Right hindlimb (tissue), 1 donor: ENCODE measurements at places on chromosomes 4 and X.

DNA sequence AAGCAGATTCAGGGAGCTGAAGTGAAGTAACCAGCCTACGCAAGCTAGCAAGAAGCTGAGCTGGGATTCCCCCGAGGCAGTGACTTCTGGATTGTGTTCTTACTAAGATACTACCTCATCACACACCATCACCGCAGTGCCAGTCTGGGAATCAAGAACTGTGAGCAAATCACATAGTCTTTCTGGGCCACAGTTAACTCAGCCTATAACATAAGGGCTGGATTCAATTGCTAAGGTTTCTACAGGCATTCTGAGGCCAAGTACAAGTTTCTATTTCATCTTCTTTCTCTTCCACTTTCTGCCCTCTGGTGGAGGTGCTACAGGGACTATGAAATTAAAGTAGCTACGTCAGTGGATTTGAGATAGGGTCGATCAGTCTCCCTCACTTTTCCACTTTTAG lies 1.4 kb upstream of the CORIN start:
- DNase-seq: no peak

DNA sequence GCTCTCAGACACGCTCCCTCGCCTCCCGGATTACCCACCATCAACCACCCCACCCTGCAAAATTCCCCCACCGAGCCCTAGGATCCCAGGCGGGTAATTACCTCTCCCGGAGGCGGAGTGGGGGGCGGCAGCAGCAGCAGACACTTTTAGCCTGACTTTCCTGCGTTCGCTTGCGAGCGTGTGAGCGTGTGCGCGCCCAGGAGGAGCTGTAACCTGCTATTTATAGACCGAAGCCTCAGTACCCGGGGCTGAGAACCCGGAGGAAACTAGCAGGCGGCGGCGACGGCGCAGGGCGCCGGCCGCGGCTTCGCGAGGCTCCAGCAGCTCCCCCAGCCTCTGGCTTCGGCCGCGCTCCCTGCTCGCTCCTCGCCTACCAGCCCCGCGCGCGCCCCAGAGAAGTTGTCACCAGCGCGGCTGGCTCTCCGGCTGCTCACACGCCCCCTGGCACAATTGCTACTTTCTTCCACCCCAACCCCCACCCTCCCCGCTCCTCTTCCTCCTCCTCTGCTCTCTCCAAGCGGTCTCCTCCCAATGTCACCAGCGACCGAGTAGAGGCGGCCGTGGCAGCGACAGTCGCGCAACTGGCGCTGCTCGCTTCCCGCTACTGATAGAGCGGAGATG lies at the start of gene INPP4B:
TSS of gene INPP4B (minus strand) at position 194 of the 621 bp plus-strand sequence.
- peak; percentile 76 for DNase-seq

DNA sequence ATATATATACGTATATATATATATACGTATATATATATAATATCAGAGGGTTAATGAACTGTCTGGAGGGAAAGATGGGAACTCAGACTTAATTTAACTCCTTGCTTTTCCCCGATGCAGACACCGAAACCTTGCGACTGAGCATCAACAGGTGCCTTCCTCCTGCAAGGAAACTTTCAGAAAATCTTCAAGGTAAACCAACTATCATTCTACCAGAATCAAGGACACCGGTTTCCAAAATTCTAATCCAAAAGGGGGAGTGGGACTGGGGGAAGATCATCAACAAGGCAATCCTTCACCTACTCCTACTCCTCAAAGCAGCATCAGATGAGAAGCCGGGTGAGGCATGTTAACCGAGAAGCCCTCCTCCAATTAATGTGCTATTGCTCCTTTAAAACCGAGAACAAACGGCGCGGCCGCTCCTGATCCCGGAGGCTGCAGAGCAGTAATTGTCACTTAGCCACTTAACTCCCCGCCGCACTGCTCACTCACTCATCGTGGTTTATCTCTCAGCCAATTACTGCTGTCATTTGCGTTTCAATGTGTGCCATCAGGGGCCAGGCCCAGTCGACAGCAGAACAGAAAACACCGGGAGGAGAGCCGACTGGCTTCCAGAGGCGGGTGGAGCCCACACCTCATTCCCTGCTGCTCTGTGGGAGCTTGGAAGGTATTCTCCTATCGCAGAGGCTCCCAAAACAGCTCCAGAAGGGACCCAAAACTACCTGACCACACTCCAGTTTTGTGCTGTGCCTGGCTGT lies 61.7 kb downstream of the MAML3 start:
- no peak for DNase-seq

DNA sequence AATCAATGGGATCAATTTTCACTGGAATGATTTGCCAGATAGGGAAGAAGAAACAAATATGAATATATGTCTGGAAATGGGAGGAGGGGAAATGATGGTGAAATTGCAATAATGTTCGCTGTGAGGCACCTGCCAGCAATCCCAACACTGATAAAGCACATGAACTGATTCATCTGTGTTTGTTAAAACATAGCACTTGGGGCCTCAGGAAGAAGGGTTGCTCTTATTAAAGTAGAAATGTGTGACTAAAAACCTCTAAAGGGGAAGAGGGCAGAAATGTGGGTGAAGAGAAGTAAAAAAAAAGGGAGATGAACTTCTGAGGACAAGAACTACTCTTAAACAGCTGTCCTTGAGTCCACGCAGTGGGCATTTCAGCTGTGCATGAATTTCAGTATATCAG lies 101.4 kb downstream of the C4orf51 start:
- no peak for DNase-seq

- DNase-seq: no peak
These were observed 23.5 kb upstream of the CA5B start for GRCh38 chrX:15714529-15714928.

- peak; percentile 63 for DNase-seq
These were observed 28.0 kb downstream of the DMD start for GRCh38 chrX:33183361-33183760.

DNA sequence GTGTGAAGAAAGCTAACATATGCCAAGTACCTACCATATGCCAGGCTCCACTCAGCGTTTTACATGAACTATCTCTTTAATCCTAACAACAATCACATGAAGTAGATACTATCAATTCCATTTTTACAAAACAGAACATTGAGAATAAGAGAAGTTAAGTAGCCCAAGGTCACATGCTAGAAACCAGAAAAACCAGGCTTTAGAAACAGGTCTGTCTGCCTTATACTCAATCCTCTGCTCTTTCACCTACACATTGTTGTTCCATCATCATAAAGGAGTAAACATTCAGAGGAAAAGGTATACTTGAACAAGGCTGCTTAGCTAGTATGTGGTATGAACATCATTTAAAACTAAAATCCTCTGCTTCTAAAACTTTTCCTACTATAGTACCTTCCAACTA lies 42.1 kb downstream of the WDFY3 start:
- DNase-seq: no peak

GRCh38 chr4:151469970-151470369 lies 61.0 kb downstream of the FHIP1A start:
- no peak for DNase-seq

- DNase-seq: no peak
These were observed 704.2 kb upstream of the SLIT2 start for GRCh38 chr4:19547463-19547862.
